ENCODE measurements at places on chromosomes 16 and 17.
A peak's percentile ranks its signal among the peaks of the same experiment; 100 is the strongest.

GRCh38 chr17:1961189-1961588 is 63.9 kb downstream of the RTN4RL1 start:
- no peak for DNase-seq

- DNase-seq, result no peak
These were observed 1.5 kb upstream of the CDH13 start for GRCh38 chr16:82625066-82625968.

DNA sequence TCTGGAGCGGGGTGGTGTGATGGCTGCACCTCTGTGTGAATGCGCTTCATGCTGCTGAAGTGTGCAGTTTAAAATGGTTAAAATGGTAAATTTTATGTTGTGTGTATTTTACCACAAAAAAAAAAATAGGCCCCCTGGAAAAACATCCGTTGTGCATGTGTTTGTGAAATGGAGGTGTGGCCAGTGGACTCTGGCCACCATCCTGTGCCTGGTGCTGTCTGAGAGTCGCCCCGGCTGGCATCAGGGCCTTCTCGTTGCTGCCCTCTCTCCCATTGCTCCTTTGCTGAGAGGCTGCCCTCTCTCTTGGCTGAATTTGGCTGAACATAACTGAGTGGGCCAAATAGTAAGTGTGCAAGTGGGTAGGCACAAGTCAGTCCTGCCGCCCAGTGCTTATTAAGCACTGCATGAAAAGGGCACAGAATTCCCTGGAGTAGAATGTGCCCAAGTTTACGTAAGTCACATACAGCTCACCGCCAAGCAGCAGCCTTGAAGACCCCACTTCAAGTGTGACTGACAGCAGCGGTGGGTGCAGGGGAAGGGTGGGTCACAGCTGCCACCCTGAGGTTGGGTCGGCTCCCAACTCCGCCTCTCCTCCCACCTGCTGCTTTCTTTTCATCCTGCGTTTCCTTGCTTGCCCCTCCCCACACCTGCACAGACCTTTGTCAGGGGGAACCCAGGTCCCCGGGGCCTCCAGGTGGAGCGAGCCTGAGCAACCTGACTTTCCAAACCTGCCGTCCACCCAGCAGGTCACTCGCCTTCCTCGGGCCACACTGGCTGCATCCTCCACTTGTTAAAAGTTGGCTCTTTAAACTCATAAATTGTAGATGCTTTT is 46.8 kb downstream of the FOXK2 start:
- no peak for DNase-seq

DNA sequence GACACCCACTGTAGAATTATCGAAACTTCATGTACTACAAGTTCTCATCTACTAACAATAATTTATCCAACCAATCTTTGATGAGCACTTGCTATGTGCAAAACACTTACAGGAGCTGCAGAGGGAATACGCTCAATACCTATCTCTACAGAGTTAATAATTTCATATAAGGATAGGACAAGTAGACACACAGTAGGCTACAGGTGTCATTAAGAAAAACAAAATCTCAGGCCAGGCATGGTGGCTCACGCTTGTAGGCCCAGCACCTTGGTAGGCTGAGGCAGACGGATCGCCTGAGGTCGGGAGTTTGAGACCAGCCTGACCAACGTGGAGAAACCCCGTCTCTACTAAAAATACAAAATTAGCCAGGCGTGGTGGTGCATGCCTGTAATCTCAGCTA is 91.3 kb upstream of the PLEKHM1 start:
- no peak for DNase-seq

DNA sequence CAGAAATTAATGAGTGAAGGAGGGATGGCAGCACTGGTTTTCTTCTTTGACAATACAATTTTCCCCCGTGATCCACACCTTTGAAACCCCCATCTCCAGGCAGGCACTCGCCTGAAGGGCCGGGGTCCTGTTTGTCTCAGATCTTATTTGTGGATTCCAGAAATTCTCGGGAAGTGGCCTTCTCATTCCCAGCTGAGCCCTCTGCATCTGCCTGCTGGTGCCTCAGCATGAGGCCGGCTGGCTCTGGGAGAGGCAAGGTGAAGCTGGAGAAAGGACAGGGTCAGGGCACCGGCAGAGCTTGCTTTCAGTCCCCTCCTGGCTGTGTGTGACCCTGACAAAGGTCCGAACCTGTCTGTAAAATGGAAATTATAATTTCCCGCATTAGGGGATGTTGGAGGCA is 35.8 kb upstream of the C1QL1 start:
- no peak for DNase-seq

DNA sequence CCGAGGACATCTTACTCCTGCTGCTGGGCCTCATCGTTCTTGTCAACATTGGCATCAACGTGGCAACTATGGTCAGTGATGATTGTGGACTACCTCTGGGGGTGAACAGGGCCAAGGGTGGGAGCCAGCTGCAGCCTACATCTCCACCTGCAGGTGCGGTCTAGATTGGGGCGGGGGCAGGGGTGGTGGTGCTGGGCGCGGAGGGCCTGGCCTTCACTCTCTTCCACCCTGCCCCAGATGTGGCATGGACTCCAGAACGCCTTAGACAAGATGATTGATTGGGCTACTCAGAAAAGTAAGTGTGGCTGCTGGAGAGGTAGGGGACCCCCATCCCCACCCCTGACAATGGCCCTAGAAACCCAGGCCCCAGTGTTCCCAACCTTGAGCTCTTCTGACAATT is 340 bp downstream of the SPEM2 start:
- no peak for DNase-seq

- no peak for DNase-seq
These were observed 74.1 kb downstream of the NTN1 start for GRCh38 chr17:9095390-9095789.

- DNase-seq, result peak; percentile 71
These were observed 7.4 kb upstream of the TMEM220 start for GRCh38 chr17:10737168-10737622.

- DNase-seq, result no peak
These were observed 16.3 kb downstream of the SNX29 start for GRCh38 chr16:11992586-11993524.

GRCh38 chr17:37766971-37767370 is 22.1 kb upstream of the HNF1B start:
- no peak for DNase-seq

GRCh38 chr17:50381920-50382319 is 8.9 kb downstream of the EME1 start:
- no peak for DNase-seq

GRCh38 chr16:57388359-57389086 is 16.0 kb upstream of the CCL17 start:
- no peak for DNase-seq

- DNase-seq, result no peak
These were observed 19.5 kb downstream of the GP2 start for GRCh38 chr16:20307791-20308190.

DNA sequence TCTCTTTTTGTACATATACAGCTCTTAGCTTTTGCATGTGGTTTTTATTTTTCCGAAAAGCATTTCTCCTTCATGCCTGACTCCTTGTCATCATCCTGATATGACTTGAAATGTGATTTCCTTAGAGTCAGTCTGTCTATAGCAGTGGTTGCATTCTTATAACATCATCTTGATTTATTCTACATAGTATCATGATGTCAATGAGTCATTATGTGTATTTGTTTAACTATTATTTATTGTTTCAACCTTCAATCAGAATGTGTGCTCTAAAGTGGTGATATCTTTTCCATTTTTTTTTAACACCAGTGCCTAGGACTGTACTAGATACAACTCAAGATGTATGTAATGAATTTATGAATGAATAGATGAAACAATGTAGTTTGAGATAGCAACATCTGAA is 354.9 kb upstream of the CDH8 start:
- no peak for DNase-seq

DNA sequence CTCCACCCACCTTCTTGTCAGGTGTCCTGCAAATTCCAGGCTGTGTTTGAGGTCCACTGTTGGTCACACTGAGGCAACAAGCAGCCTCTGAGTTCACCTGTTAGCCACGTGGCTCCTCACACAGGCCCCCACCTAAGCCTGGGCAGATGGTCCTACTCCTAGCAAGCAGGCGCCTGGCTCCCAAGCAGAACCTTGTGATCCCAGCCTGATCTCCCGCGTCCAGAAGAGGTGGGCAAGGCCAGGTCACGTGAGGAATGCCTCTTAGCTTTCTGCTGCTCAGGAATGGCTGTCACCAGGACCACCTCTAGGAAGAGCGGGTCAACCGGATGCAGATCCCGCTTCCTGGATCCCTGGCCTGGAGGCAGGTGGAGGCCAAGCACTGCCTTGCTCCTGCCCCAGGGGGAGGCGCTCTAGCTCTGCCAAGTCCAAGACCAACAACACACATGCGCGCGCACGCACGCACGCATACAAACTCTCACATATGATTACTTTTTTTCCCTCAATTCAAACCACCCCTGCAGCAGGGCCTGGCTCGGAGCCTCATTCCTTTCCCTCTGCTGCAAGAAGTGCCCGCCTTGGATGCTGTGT is 9.5 kb downstream of the CYB561 start:
- DNase-seq, result peak; percentile 67

GRCh38 chr17:48351911-48352332 is 78.1 kb downstream of the SKAP1 start:
- no peak for DNase-seq

DNA sequence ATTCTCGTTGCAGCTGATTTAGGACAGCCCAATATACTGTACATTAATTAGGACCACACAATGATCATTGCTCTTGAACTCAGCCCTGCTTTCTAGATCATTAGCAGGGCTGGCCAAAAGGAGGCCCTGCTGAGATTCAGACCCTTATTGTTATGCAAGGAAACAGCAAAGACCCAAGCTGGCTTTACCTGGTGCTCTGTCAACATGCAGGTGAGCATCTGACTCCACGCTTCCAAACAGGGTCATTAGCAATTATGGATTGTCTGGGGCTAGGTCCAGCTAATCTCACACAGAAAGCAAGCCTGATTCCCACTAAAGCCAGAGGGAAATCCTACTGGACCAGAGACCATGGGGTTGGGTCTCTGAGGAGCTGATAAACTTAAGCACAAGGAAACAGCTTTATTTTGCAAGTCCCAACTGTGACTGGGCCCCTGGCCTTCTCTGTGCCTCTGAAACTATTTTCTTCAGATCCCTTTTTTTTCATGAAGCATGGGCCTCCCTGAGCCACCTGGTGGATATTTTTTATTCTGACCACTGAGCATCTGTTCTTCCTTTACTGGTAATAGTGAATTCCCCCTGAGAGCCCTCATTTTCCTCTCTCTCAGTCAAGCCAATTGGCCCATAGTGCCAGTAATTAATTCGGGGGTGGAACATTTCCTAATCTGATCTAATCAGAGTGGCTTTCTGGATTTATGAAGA is 236.1 kb downstream of the GRIN2A start:
- DNase-seq, result no peak

- DNase-seq, result no peak
These were observed 472.7 kb downstream of the KCNJ2 start for GRCh38 chr17:70642059-70642458.
